Left ventricle myocardium superior (tissue), 1 donor: ENCODE measurements at places on chromosomes 3 and 15.

GRCh38 chr3:8443829-8444791, 57.5 kb upstream of the LMCD1 start:
- peak; percentile 74 for DNase-seq

DNA sequence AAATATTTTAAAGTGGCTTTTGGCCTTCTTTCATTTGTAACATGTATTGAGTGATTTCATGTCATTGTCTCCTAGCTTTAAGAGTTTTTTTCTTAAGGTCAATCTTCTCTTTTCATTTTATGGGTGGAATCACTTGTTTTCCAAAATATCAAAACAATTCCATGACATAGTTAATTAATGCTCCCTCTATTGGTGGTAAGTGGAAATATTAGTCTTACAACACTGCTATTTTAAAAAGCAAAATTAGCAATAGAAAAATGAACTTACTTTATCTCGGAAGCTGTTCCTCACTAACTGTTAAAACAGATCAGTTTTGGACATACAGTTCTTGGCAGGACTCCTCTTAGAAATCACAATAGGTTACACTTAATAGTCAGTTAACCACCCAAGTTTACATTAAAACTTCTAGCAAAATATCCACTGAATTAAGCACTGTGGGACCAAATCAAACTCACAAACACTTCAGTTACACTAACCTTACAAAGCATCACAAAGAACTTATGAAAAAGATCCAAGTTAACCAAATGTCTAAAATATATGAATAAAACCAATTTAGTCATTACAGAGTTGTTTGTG, 42.4 kb downstream of the TIGIT start:
- DNase-seq, result no peak

DNA sequence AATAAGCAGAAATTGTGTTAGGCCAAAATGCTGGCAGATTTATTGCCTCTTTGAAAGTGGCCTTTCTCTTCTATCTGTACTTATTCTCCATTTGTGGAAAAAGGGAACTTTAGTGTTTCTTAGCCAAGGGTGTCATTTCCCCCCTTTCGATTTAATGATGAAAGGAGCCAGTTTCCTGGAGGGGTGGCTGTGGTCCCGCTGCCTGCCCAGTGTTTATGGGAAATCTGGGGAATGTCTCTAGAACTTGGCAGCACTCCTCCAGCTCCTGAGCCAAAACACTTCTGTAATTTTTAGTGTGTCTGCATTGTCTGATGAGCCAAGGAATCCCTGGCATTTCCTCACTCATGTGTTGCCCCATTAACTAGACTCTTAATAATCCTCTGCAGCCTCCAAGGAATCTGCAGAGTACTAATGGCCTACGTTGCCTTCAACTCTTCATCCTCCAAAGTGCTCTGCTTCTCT, 448.8 kb downstream of the GRM7 start:
- DNase-seq, result peak; percentile 65

- DNase-seq, result no peak
These were observed 137.4 kb downstream of the ATP10A start for GRCh38 chr15:25725758-25726157.

DNA sequence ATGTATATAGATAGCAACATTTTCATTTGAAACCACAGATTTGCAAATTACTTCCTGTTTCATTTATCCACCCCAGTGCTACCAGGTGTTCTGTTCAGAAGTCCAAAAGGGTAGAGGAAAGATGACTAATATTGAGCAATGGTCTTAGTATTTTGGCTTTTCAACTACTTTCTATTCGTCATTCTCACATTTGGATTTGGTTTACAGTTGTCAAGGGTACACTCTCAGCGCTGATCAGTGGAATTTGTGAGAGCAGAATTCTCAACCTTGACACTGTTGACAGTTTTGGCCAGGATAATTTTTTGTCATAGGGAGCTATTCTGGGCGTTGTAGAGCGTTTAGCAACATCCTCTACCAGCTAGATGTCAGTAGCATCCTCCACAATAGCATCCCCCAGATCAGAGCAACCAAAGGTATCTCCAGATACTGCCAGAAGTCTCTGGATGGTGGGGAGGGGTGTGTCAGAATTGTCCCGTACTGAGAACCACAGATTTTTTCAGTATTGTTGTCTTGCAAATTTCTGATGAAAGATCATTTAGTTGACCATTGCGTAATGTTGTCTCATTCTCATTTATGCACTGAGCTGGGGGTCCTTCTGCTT, 4.2 kb downstream of the HMCES start:
- no peak for DNase-seq

DNA sequence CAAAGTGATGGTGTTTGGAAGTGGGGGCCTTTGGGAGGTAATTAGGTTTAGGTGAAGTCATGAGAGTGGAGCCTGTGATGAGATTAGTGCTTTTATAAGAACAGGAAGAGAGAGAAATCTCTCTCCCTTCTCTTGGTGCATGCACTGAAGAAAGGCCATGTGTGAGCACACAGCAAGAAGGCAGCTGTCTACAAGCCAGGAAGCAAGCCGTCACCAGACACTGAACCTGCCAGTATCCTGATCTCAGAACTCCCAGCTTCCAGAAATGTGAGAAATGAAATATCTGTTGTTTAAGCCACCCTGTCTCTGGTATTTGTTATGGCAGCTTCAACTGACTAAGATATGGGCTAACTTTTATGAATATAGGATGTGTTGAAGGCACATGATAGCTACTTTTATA, 72.6 kb downstream of the REC114 start:
- DNase-seq, result no peak

DNA sequence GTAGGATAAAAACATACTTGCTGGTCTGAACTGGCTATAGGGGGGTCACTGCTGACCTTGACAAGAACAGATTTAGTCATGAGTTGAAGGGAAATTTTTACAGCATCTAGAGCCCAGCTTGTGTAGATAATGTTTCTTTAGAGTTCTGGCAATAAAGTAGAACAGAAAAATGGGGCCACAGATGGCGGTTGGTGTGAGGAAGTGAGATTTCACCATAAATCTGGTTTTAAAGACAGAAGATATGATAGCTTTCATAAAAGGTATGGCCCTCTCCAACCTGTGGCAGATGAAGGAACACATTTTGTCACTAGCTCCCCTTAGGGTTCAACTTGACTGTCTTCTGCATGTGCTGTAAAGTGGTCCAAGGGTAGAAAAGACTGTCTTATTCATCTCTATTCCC, 24.3 kb upstream of the IMPDH2 start:
- DNase-seq, result no peak

- DNase-seq, result no peak
These were observed 127.9 kb upstream of the SLC6A11 start for GRCh38 chr3:10688126-10688525.

- no peak for DNase-seq
These were observed 337.4 kb upstream of the TPRG1 start for GRCh38 chr3:188834349-188834748.

DNA sequence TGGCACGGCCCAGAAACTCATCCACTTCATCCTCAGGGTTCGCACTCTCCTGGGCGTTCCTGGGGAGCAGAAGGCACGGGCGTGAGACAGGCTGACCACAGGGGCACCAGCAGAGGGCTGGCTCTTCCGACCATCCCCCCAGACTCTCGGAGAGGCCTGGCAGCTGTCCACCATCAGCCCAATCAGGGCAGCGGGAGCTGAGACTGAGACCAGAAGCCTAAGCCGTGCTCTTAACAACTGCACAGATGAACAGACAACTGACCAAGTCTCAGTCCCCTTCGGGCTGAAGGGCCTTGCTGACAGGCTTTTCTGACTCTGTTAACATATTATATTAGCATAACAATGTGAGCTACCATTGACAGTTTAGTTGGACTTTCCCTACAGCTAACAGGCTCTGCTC, 118.0 kb downstream of the SEC22A start:
- DNase-seq, result no peak

- DNase-seq, result no peak
These were observed 778.5 kb downstream of the NTRK3 start for GRCh38 chr15:87477737-87478686.

- DNase-seq, result no peak
These were observed 391.6 kb upstream of the DPPA4 start for GRCh38 chr3:109728861-109729494.

GRCh38 chr3:183506674-183507320, 48.7 kb downstream of the KLHL6 start:
- no peak for DNase-seq

DNA sequence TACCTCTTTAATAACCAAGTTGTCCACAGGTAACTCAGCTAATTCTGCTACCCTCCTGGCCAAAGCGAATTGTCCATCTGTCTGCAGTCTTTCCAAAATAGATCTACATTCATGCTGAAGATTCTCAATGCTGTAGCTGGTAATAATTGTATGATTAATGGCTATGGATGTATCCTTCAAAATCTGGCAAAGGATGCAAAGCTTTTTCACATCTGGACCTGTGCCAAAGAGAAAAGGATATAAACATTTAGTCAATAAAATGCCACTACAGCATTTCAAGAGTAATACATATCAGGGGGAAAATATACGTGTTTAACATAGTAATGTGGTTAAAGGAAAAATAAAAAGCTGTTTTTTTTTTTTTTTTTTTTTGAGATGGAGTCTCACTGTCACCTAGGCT, 48.7 kb downstream of the EIF3J start:
- no peak for DNase-seq

DNA sequence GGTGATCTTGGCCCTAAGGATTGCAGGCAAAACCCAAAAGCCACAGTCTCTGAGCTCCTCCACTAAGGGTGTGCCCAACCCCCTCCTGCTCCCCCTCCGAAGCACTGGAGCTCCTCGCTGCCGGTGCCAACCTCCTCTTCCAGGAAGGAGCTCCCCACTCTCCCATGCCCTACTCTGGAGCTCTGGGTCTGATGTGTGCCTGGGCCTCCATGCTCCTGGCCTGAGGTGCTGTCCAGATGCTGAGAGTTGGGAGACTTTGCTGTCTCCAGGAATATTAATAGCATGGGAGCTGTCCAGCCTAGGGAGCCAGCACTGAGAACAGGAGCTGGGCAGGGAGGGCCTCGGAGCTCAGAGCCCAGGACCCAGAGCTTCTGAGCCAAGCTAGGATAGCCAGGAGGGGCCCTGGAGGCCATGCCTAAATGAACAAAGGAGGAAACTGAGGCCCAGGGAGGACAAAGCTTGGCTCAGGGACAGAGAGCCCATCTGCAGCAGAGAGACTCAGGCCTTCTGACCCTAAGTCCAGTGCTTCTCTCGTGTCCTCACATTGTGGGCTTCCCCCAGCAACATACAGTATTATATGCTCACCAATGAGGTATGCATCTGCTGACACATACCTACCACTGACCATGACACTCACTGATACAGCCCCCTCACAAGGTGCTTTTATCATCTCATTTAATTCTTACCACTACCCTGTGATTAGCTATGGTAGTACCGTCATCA, 36.9 kb upstream of the HERC1 start:
- peak; percentile 40 for DNase-seq

GRCh38 chr3:191631496-191631895, 170.5 kb downstream of the PYDC2 start:
- DNase-seq, result no peak

DNA sequence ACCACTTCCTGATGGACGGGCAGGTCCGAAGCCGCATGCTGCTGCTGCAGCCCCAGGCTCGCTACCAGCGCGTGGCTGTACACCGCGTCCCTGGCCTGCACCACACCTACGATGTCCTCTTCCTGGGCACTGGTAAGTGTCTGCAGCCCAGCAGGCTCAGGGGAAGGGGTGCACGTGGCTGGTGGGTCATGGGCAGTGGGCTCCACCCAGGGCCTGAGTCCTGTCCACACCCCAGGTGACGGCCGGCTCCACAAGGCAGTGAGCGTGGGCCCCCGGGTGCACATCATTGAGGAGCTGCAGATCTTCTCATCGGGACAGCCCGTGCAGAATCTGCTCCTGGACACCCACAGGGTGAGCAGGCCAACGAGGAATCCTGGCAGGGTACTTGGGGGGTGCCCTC, 8.7 kb downstream of the CIB1 start:
- no peak for DNase-seq

- DNase-seq, result peak; percentile 83
These were observed 46.7 kb downstream of the DZIP1L start for GRCh38 chr3:138068579-138069174.

GRCh38 chr3:12221663-12222062, 63.0 kb upstream of the TIMP4 start:
- DNase-seq, result no peak

- DNase-seq, result no peak
These were observed 137.6 kb upstream of the TLE3 start for GRCh38 chr15:70235347-70235746.

GRCh38 chr3:180467177-180467576, 134.8 kb upstream of the TTC14 start:
- DNase-seq, result no peak

DNA sequence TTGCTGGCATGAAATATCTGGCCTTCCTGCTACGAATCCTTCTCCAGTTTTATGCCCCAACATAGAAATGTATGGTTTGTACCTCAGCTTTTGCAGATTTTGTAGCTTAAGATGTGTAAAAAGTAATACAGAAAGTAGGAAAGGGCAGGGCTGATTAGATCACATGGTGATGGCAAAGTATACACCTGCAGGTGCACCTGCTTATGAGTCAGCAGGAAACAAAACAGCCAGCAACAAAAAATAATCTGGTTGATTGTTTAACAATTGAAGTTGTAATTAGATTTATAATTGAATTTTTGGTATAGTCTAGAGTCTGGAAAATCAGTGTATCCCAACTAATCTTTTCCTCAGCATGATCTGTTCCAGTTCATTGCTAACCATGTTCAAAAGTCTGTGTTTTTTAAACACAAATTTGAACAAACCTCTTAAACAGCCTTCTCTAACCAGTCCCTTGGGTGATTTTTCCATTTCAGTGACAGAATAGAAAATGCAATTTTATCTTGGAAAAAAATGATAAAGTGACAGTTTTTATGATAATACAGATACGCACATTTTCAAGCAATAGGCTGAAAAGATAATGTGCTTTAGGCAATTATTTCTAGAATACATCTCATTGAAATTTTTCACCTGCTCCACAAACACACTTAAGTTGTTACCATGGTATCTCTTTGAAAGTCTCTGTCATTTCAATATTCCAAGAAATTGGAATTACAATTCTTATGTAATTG, 477.4 kb downstream of the NAALADL2 start:
- no peak for DNase-seq

DNA sequence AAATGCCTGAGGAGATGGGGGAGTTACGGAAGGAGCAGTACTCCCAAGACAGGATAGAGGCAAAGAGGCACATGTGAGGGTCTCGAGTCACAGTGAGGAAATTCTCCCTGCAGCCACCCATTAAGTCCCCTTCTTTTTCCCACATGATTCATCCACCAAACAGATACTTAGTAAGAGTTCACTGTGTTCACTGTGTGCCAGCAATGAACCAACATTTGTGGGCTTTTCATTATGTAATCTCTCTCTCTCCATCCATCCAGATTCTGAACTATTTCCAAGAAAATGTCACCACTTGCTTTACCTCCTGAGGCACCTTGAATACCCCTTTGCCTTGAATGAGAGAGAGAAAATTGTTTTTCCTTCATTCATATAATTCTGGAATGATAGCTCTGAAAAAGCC, 24.6 kb upstream of the LRRFIP2 start:
- DNase-seq, result no peak
